ENCODE measurements at places on chromosomes 2 and 18.

DNA sequence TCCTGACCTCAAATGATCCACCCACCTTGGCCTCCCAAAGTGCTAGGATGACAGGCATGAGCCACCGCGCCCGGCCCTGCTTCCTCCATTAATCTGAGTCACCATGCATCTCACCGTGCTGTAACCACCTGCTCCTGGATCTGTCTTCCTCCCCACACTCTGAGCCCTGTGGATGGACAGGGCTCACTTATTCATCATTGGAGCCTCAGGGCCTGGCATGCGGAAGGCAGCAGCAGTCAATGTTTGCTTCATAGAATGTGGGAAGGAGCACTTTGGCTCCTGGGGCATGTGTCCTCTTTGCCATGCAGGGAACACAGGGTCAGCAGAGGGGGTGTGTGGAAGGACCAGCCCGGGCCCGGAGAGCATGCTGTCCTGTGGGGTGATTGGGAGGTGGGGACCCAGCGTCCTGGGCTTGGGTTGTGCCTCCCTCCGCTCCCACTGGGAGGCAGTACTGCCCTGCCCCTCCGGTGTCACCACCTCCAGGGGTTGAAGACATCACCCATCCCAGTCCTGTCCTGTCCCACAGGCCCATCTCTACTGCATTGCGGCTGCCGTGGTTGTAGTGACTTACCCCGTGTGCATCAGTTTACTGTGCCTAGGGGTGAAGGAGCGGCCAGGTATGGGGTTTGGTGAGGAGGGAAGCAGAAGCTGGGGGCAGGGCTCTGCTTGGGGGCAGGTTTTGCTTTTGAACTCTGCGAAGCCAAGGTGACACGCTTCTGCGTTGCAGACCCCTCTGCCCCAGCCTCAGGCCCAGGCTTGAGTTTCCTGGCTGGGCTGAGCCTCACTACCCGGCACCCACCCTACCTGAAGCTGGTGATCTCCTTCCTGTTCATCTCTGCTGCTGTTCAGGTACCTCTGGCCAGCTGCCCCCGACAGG is 11.5 kb downstream of the MFSD2B start:
- no peak for DNase-seq

GRCh38 chr2:163698857-163699256 is 37.0 kb downstream of the FIGN start:
- no peak for DNase-seq

DNA sequence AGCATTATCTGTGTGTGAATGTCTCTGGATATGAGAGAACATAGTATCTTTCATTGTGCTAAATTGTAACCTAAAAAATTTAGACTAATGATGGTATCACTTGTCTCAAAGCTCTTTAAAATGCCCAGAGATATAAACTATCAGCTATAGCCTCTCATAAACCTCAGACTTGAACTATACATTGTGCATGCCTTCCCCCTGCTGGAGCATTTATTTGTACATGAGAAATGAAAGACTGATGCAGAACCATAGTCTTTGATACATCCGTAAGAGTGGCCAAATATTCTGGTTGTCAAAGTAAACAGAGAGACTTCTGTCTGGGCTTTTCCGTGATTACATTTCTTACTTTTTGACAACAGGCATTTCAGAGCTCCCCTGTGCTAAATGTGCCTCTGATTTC is 71.9 kb upstream of the CCDC68 start:
- no peak for DNase-seq

DNA sequence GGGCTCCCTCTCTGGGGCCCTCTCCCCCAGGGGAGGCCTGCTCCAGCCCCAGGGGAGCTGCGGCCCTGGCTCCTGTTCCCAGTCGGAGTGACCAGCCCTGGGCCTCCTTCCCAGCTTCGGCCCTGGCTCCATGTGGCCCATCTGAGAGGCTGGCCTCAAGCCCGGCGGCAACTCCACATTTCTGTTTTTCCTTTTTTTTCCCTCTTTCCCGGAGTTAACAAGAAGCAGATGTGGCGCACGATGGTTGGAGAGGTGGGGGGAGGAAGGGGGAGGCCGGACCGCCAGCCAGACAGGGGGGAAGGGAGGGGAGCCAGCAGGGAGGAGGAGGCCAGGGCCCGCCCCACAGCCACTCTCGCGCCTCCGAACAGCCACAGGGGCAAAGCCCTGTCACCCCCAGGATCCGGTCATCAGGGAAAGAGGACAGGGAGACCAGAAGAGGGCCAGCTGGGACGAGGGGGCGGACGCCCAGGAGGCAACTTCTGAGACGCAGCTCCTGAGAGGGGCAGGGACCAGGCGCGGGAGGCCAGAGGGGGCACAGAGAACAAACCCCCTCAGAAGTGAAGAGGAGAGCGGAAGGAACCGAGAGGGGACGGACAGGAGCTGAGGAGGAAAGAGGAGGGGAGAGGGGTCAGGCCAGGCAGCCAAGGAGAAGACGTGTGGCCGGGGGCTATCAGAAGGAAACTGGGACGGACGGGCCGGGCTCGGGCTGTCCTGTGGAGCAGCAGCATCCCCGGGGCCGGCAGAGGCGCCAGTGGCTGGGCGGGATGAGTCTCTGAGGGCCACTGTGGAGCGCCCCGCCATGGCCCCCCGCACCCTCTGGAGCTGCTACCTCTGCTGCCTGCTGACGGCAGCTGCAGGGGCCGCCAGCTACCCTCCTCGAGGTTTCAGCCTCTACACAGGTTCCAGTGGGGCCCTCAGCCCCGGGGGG is at the start of gene EMILIN1:
Gene EMILIN1 (plus strand): TSS at position 349 of the 928 bp plus-strand sequence. CDS start 451 bp downstream, at position 800.
- peak; percentile 94 for DNase-seq

DNA sequence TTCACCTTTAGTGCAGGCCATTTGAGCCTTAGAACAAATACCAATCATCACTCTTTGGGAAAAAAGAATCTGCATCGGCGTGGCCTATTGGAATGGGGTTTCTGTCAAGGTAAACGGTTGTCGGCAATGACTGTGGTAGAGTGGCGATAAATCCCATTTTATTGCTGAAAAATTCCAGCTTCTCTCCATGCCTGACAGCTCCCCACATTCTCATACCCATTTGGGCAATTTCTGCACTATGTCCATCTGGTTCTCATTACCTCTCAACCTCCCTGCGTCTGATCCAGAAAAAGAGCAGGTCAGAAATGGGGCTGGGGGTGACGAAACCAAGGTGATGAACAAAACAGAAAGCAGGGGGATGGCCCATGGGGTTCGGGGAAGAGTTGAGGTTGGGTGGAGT is 254.0 kb downstream of the MEIS1 start:
- DNase-seq, result no peak

DNA sequence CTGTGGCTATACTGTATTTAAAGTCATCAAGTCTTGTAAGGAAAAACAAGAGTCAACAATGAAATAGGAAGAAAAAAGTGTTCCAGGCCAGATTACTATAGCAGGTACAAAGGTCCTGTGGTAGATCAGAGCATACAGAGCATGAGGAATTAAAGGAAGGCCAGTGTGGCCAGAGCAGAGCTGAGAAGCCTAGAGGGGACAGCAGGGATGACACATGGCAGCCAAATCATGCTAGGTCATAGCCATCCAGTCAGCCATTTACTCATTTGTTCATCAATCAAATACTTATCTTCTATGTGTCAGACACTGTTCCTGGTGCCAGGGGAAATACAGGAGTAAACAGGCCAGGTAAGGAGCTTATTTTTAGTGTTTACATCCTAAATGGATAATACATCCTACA is 24.3 kb downstream of the ADD2 start:
- DNase-seq, result no peak

GRCh38 chr2:200788121-200788718 is 23.5 kb upstream of the BZW1 start:
- no peak for DNase-seq
